ENCODE measurements at places on chromosomes 7 and 10.

- DNase-seq: no peak
These were observed 103.2 kb upstream of the TMEM106B start for GRCh38 chr7:12107841-12108254.

GRCh38 chr7:86925221-86925620 is 134.2 kb downstream of the ELAPOR2 start:
- no peak for DNase-seq

GRCh38 chr10:83346266-83346910 is 792.9 kb upstream of the GHITM start:
- DNase-seq: no peak

DNA sequence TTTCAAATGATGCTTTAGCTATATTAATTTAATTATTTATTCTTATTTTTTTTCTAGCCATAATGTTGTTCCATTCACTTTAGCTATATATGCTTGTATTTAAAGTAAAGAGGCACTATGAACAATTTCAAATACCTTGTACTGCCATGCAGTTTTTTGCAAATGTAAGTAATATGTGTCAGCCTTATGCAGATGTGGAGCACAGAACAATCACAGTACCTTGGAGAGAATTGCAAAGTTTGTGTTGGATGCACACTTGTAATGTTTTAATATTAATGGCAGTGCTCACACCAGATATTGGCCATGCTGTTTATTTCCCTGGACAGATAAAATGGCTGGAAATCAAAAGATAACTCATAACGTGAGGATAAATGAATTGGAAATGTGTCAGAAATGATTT is 663.5 kb upstream of the SEMA3D start:
- no peak for DNase-seq

- DNase-seq: no peak
These were observed 38.6 kb downstream of the DNAJB6 start for GRCh38 chr7:157375410-157375809.

DNA sequence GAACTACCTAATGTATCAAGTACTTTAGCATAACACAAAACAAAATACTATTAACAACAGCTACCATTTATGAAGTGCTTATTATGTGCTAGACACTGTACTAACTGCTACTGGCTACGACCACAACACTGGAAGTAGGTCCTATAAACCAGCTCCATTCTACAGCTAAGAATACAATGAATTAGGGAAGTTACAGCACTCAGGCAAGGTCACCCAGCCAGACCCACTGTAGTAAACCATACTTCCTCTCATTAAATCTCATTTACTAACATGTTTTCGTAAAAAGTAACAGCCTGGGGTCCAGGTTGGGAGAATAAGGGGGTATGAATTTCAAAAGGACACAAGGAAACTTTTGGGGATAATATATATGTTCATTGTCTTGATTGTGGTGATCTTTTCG is 25.4 kb downstream of the NAPEPLD start:
- DNase-seq: no peak

DNA sequence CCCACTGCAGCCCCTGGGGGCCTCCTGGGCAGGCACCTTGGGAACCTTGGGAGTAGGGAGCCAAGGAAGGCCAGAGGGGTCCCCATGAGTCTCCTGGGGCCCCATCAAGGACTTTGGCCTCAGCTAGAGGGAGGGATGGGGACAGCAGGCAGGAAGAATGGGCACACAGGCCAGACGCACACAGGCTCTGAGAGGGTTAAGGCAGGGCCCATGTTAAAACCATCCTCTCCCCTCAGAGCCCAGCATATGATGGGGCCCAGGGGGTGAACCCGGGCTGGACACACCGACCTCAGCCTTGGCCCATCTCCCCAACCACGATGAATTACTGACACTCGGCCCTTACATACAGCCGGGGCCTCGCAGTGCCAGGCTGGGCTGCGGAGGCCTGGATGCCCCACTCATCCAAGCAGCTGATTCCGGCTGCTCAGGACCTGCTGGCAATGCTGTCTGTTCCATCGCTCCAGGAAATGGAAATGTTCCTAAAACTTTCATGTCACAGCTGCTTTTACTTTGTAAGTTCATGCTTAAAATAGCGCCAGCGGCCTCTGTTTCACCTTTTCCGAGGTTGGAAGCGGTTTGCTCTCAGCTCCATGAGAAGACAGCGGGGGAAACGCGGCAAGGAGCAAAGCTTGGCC is 17.3 kb upstream of the INPP5A start:
- no peak for DNase-seq

DNA sequence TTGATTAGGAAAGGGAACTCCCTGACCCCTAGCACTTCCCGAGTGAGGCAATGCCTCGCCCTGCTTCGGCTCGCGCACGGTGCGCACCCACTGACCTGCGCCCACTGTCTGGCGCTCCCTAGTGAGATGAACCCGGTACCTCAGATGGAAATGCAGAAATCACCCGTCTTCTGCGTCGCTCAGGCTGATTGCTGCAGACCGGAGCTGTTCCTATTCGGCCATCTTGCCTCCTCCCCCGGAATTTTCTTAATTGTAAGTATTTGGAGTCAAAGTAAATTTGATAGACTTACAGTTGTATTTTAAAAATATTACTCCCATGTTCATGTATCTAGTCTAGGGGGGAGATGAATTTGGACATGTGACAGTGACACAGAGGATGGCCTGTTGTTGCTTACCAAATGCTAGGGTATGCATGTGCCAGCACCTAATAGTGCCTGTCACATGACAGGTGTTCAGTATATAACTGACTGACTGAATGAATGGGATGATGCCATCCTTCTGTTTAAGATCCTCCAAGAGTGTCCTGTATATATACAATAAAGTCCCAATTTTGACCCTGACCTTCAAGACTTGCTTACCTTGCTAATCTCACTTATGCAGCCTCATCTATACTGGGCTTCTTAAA is 42.0 kb upstream of the ICA1 start:
- DNase-seq: no peak

DNA sequence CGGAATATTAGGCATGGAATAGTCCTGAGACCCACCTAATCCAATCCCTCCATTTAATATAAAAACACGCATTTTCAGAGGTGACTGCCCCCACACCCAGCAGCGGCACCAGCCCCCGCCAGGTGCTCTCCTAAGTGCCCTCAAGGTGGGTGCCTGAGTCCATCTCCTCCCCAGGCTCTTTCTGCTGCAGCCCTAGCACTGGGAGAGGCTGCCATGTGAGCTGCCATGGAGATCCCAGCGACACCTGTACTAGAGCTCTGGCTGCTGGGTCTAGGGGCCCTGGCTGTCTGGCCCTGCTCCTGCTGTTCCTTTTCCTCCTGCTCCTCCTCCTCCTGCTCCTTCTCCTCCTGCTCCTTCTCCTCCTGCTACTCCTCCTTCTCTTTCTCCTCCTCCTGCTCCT is 191.1 kb upstream of the BMPER start:
- DNase-seq: no peak

- DNase-seq: no peak
These were observed 543.8 kb upstream of the NRP1 start for GRCh38 chr10:33878238-33878786.
